GM19239 (cell line): ENCODE measurements at places on chromosomes 5 and 9.

- no peak for DNase-seq
Measured at GRCh38 chr5:2904399-2904798, 152.9 kb upstream of the IRX2 start.

- DNase-seq, result no peak
Measured at GRCh38 chr9:75950998-75951397, 60.5 kb downstream of the PCSK5 start.

GRCh38 chr5:23303836-23304235, 203.6 kb upstream of the PRDM9 start:
- DNase-seq, result no peak

- no peak for DNase-seq
Measured at GRCh38 chr9:95970317-95970716, 94.8 kb downstream of the ERCC6L2 start.

DNA sequence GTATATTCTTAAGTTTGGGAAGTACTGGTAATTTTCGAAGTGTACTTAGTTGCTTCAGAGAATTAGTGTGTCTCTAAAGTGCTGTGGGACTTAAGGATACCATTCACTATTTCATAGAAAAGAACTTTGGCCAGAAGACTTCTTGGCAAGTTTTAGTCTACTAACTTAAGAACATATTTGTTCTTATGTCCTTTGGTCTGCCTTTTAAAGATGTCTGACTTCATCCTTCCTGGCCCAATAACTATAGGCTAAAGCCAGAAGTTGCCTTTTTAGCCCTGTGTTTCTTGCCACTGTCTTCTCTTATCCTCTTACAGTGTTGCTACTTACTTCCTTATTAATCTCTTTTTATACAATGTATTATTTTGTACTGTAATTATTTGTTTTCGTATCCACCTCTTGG, 6.3 kb downstream of the RBM27 start:
- no peak for DNase-seq

DNA sequence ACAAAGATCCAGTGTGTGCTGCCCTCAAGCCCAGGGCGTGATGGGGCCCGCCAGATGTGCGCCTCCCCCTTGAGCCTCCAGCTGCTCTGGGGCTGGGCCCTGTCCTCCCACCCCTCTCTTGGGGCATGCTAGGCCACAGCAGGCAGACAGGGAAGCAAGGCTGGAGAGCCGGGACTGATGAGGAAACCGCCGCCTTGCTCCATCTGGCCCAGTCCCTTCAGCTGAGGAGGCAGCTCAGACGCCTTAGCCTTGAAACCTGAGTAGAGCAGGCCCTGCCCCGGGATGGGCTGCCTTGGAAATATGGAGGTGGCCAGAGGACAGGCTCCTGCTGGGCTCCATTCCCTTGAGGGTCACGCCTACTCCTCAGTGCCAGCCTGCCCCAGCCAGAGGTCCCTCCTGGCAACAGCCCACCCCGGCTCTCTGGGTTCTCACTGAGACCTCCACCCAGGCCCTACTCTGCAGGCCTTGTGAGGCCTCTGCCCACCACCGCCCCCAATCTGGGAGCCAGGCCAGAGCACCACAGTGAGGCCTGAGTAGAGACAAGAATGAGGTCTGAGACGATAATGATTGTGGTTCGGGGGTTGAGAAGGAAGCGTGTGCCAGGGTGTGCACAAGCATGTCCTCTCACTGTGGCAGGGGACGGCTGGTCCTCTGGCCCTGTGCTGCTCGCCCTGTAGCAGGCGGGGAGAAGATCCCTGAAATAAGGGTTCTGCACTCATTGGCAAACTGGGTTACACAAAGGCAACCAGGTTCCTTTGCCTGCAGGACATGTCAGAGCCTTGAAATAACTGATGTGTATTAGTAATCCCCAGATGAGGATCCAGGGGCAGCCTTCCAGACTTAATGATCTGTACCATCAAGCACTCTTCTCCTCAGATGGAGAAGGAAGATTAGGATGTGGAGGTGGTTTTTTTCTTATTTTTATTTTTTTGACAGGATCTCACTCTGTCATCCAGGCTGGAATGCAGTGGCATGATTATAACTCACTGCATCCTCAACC, 30.9 kb downstream of the CXXC5 start:
- no peak for DNase-seq

DNA sequence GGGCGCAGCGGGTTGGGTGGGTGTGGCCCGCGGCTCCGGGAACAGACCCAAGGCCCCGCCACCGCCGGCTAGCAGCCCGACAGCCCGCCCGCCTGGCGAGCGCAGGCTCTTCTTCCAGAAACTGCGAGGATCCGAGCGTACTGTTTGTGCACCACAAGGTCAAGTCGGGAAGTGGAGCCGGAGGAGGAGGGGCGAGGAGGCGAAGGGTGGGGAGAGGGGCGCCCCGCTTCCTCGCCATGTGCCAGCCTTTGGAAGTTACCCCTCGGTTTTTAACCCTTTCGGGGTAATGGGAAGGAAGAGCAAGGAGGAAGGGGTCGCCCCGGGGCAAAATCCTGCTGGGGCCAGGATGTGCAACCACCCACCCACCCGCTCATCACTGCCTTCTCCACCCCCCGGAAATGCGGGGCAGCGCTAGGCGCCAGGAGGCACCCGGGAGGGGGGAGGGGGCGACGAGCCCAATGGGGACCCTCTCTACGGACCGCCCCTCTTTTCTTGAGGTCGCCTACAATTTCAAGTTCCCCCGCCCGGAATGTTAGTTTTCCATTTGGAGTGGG, 1.1 kb upstream of the JADE2 start:
- DNase-seq, result no peak

DNA sequence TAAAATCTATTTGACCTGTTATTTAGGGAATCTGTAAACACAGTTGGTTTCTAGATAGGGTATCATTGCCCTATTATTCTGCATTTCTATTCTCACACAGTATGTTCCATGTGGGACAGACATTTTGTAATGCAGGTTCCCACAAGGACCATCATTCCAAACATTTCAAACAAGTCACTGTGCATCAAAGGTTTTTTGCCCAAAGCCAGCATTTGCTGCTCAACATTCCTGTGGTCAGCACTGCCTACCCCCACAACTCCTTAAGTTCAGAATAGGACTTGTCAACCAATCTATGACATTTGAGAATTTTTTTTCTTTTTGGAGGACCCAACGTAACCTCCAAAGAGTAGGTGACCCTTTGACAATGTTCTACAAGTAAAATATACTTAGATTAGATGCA, 95.7 kb downstream of the LPAR1 start:
- no peak for DNase-seq

- DNase-seq, result no peak
Measured at GRCh38 chr9:36258996-36259533, 817 bp upstream of the GNE start.
